Posterior cingulate gyrus (tissue), 11 donors: ENCODE measurements at places on chromosomes 12 and 14.

GRCh38 chr12:5280086-5280485, 151.8 kb upstream of the NTF3 start:
- no peak for DNase-seq

- DNase-seq = no peak
Measured at GRCh38 chr14:54168489-54168888, 211.9 kb upstream of the BMP4 start.

- no peak for DNase-seq
Measured at GRCh38 chr12:77070800-77071449, 5.6 kb upstream of the E2F7 start.

DNA sequence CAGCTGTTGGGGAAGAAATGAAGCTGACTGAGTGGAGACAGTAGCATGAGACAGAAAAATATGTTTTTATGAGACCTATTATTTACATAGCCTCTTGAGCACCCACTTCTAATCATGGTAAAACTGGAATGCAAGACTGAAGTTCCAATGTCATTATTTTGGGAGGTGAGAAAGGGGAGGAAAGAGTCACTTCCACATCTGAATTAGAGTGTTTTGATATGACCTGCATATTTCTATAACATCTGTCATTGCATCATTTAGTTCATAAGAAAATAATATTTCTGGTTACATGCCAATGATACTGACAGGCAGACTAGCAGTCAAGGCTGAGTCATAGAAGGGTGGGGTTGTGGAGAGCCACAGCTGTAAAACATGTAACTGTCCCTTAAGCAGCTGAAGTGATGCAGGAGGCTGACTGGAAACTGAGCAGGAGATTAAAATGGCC, 26.7 kb downstream of the NTN4 start:
- DNase-seq = no peak

- DNase-seq = no peak
Measured at GRCh38 chr14:77986773-77987172, 183.4 kb upstream of the NRXN3 start.
